ENCODE measurements at places on chromosomes 5 and 9.

DNA sequence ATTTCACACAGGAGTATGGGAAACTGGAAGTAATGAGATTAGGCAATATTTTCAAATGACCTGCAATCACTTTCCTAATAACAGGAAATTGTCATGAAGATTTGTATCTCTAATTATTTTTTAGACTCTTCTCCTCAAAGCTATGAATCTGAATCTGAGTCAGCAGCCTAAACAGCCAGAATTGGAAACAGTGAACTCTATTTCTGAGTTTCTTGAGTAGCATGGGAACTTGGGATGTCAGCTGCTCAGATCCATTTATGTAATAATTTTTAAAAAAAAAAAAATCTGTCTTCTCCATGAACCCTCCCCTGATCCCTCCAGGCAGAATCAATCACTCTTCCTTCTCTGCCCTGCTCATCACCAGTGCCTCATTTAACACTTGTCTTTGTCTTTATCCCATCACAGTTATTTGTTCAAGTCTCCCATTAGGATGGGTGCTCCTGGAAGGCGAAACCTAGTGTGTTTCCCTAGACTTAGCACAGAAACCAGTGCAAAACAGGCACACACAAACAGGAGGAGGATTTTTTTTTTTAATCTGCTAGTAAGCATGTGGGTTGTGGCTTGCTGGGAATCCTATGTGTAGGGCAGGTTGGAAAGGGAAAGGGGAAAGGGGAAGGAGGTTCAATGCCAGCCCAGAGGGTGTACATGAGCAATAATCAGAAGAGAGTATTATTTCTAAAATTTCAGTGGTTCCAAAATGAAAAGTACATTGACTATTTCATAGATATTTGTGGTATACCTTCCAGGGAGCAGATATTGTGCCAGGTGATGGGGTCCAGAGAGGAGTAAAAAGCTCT, 186.8 kb downstream of the TTLL11 start:
- DNase-seq = no peak

DNA sequence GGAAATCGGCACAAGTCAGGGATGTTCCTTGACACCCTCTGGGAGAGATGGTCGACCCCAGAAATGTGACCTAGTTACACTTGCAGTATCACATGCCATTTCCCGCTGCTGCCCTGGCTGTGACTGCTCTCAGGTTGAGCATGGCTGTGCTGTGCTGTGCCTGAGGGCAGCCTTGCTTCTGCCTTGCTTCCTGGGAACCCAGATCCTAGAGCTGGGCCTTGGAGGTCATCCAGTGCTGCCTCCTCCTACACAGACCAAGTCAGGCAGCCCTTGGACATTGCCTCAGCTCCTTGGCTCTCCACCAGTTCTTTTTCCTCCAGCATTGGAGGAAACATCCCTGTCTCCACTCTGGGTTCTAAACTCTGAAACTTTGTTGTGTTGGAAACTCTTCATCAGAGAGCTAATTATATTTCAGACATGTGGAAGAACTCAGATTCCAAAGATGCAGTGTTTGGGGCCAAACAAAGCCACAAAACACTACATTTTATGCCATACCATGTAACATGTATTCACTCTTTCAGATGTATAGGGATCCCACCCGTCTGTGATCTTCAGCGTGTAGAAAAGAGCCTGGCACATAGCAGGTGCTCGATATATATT, 6.1 kb downstream of the MAMDC2 start:
- DNase-seq = no peak

DNA sequence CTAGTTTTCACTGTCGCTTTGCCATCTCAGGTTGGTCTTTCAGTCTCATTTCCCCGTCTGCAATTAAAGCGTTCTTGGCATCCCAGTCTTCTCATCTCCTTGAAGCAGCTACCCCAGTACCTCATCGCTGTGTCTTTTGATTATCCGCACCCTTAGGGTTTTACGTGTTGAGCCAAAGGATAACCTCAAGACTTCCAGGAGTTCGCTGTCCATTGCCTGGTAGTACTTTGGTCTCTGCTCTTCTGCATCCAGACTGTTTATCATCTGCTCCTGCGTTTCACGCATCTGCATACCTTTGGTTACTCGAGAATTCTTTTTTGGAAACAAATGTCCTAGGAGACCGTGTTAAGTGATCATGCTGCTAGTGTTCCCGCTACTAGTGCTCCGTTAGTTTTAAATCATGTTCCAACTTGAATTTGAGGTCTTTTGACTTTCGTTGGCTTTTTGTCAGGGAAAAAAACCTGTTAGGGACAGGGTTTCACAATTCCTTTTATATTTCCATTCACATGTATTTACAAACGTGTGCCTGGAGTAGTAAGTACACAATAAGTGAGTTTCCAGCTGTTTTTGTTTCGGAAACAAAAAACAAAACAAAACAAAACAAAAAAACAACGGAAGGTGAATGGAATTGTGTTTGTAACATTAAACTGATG, 888 bp downstream of the RABGAP1 start:
- no peak for DNase-seq

DNA sequence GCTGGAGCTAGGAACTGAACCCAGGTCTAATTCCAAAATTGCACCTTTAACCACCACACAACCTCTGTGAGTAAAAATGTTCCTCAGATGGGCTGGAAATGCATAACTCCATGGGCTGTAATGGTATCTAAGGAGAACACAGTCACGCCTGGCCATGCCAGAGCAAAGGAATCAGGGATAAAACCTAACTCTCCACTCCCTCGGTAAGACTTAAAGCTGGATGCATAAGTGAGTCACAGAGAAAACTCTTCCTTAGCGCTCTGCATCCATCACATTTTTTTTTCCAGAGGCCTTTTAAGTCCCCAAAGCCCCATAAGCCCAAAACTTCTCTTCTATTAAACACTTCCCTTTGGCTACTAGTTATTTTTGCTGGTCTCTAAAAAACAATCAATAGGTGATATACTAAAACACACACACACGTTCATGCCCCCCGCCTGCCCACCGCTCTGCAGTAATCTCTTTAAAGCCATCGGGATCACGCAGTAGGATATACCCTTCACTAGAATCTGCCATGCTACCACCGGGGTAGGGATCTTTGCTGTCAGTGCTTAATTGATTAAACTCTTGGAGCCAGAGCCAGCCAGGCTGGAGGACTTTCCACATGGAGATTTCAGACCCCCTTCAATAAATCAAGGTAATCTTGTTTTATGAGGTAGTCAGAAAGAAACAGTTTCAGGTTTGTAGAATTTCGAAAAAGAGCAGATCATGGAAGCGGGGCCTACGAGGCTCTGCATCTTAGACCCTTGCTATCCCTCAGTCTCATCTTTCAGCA, 212.9 kb downstream of the MAPKAP1 start:
- no peak for DNase-seq

DNA sequence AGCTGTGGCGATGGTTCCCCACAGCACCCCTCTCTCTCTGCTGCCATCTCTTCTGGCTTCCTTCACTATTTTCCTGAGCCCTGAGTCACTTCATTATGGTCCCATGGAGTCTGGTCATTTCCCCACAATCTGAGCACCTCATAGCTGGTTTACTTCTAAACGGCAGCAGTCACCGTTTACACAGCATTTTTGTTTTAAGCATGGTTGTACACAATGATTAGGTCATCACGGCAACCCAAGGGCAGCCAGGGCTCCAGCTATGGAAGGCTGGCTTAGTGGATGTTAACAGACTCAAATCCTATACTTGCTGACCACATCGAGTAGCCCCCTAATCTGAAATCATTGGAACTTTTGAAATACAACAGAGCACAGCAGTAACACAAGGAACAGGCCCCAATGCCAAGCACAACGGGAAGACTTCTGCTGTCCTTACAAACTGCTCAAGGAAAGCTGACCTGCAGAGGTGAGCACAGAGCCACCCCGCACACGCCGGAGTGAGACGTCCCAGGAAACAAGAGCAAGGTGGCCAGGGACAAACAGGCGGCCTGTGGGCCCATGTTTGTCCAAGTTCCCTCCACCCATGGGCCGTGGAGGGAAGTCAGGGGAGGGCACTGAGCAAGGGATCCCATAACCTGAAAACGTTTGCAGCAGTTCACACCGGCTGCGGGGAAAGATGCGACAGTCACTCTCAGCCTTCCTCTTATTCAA, 22.9 kb downstream of the CAMSAP1 start:
- DNase-seq = no peak

DNA sequence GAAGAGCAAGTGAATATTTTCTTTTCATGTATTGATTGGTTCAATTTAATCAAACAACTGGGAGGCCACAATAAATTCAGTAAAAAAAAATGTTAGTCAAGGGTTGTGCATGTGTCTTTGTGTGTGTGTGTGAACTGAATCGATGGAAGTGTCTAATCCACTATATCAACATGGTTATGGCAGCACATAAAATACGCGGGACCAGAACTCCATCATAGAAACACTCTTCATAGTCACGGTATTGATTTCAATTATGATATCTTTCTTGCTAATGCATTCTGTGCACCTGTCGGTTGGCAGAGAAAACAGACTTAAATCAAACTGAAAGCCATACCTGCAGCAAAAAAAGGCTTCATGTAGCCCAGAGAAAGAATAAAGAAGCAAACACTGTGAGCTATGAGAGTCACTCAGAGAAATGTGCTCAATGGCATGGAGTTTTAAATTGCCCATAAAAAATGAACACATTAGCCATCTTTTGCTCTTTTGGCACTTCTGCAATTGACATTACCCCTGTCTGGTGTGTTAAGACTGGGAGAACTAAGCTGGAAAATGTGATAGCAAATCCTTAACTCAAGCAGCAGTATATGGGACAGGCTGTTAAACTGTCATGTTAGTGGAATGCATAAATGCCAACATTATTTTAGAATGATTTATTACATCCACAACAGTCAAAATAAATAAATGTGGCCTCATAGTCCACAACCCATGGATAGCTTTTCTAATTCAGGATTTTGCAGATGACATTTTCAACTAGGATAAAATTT, 642.4 kb upstream of the C9orf72 start:
- no peak for DNase-seq

GRCh38 chr5:179135006-179135405, 74.8 kb downstream of the ZNF354C start:
- DNase-seq = no peak

DNA sequence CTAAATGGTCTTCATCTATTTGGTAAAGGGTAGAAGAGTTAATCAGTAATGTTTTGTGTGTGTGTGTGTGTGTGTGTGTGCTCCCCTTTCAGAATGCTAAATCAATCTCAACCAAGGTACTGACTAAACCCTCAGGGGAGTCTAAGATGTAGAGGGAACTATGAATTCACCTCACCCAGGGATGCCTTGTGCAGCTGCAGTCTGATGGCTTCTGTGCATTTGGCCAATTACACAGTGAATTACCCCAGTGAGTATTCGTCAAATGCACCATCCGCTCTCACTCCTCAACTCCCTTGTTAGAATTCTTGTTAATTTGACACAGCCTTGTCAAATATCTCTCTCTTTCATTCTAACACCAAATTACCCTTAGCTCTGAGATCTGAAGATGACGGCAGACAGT, 234.6 kb downstream of the GABRB2 start:
- no peak for DNase-seq

DNA sequence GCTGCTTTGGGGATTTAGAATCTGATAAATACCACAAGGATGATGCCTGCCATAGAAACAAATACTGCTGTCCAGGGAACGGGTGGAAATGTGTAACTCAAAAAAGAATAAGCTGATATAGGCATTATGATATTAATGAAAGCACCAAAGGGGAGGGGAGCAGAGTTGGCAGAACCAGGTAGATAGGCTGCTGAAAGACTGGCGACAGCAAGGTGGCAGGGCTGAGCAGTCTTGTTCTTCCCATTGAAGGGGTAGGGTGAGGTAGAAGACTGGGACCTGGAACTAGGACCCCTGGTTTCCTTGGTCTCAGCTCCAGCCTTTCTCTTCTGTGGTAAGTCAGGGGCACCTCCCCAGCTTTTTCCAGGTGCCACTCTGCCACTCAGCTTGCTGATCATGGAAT, 31.4 kb upstream of the TMOD1 start:
- peak; percentile 1 for DNase-seq

DNA sequence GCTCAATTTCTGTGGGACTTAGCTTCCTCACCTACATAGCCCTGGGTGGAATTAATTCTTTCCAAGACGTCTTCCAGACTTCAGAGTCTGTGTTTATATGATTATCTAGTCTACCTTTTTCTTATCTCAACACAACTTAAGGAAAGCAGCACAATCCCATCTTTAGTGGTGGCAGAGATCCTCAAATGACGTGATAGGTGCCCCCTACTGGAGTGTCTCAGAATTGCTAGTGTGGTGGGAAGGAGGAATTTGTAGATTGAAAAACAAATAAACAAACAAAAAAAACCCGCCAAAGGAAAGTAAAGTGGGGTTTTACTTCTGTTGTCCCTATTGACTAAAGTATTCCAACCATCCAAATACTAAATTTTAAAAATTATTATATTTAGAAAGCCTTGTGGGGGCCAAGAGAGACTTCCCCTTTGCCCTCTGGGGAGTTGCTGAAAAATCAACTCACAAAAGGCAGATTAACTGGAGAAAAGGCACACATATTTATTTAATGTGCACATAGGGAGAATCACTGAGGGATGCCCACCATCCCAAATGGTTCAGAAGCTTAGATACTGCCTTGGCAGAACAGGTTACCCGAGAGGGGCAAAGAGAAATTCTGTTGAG, 283.3 kb downstream of the TMEM167A start:
- peak; percentile 60 for DNase-seq

DNA sequence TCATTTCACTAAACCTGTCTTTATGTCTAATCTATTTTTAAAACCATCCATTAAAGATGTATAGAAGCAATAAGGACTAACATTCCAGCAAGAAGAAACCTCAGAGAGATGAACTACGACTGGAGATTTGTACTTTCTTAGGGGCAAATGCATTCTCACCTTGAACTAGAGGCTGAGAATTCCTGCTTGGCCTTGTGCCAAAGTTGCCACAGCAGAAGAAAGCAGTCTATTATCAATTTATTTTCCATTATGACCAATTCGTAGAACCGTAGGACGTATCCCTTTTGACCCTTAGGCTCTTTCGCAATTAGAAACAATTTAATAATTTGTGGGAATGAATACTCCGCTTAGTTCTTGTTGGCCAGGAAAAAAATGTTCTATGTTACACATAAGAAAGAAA, 1647.4 kb upstream of the CDH9 start:
- DNase-seq = no peak

GRCh38 chr5:1507961-1508658, 15.7 kb downstream of the LPCAT1 start:
- no peak for DNase-seq

GRCh38 chr5:171589461-171589860, 170.0 kb downstream of the FGF18 start:
- no peak for DNase-seq

- DNase-seq = no peak
Observed at GRCh38 chr5:173451031-173451430, 122.8 kb upstream of the STC2 start.

- DNase-seq = no peak
Observed at GRCh38 chr5:14379739-14380497, 201.7 kb upstream of the OTULINL start.

- no peak for DNase-seq
Observed at GRCh38 chr9:69066955-69067354, 31.4 kb downstream of the FXN start.

DNA sequence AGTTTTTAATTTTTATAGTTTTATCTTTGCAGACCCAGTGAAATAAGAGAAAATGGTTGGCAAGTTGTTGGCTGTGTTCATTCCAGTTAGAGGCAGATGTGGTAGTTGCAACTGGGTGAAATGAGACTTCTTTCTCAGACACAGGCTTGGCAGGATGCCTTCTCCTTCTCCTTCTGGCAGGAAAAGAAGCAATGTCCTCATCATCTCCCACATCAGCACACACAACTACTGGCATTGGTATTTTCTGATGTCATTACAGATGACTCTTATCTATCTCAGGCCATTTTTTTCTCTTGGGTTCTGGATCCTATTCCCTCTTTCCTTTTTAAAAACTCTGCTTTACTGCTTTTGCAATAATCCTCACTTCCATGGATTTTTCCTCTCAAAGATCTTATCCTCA, 103.3 kb upstream of the EDIL3 start:
- DNase-seq = no peak

Data from Calu3 (cell line).